ENCODE measurements at places on chromosomes 16 and 17.

DNA sequence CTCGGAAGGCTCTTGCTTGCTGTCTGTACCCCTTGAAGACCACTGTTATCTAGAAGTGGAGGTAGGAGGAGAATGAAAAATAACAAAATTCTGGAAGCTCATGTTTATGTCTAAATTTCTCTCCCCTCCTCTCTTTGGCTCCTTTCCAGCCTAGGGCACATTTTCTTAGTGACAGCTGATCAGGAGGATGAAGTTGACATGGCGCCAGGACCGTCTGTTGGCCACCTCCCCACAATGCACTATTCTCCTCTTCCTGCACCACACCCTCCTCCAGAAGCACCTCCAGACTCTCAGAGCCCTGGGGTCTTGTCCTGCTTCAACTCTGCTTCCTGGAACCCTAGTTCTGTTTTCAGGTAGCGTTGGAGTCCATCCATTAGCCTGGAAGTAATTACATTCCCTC, 25.5 kb upstream of the SSTR2 start:
- DNase-seq: no peak

GRCh38 chr17:35879773-35880654, at the start of gene CCL5:
TSS of gene CCL5 (minus strand) at chr17:35880360.
- DNase-seq: no peak

- peak; percentile 67 for DNase-seq
These were observed 17.0 kb downstream of the CRYM start for GRCh38 chr16:21260870-21261791.

GRCh38 chr16:5032748-5033167, 977 bp downstream of the NAGPA start:
- DNase-seq: no peak

- no peak for DNase-seq
These were observed 1722.1 kb downstream of the TP53TG3F start for GRCh38 chr16:35181422-35182030.

- DNase-seq: peak; percentile 82
These were observed 173.6 kb downstream of the IRF8 start for GRCh38 chr16:86072328-86073102.

Data from AG08396 (cell line).